NCI-H1048 (cell line): ENCODE measurements at places on chromosomes 16 and 17.

GRCh38 chr16:80610481-80611156 lies 69.8 kb downstream of the DYNLRB2 start:
- no peak for DNase-seq

DNA sequence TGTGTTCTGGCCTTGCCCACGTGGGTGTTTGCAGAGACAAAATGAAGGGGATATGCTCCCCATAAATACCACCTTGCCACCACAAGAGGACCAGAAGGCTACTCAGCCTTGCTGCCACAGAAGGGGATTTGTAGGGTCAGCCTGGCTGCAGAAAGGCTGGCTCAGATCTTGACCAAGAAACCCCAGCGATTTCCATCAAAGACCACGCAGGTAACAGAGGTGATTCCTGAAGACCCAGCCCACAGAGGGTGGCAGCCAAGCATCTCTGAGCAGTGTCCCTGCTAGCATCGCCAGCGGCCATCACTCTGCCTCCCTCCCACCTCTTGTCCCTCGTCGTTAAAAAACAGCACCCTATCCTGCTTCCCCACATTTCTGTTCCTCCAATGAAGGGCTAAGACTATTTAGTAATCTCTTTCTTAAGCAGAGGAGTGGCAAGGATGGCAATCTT lies 54.9 kb downstream of the BEAN1 start:
- DNase-seq = no peak

DNA sequence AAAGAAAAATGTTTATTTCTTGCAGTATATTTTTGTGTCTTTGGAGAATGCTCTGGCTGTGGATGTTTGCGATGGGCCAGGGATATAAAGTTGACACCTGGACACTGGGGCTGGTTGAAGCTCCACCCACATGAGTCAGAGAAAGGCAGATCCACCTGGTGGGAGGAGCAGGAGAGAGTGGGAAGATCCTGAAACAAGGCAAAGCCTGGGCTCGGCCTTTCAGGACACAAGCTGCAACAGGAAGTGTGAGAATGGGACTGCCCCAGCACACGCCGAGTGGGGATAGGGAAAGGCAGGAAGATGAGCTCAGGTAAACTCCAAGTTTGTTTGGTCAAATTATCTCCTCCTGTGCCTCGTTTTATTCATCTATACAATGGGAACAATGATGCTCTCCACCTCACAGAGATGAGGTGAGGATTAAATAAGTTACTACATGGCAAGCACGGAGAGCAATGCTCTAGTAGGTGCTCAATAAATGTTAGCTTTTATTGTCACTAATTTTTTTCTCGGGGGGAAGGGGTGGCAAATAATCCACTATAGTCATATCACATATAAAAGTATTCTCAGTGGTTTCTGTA lies 21.4 kb upstream of the PITPNM3 start:
- DNase-seq = no peak

DNA sequence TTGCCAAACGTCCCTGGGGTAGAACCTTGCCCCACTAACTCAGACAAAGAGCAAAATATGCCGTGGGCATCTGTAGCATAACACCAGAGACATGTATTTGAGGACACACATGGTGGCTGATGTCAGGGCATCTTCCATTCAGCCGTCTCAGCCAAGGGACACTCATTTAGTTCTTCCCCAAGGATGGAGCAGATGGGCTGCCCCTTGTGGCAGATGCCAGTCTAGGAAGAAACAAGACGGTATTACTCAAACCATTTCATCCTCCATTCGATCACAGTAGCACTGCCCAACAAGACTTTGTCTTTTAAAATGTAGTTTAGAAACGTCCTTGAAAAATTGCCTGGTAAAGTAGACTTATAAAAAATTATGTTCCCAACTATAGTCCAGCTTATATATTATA lies 937.6 kb upstream of the EEF2KMT start:
- DNase-seq = no peak

DNA sequence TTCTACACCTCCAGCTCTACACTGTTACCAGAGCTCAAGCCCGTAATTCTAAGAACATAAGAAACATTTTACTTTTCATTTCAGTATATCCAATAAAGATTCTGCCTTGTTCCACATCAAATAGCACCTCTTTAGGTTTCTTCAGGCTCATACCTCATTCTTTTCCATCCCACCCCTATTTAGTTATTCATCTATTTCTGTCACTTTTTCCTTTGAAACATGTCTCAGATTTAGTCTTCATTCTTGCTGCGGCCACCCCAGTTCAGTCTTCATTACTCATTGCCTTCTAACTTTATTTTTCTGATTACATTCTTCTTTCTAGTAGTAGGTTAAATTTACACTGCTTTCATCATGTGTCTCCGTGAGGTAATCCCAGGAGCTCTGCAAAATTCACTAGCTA lies 33.5 kb downstream of the PPM1E start:
- DNase-seq = no peak

GRCh38 chr16:10966129-10966528 lies 21.8 kb downstream of the CLEC16A start:
- DNase-seq = no peak

- DNase-seq = no peak
Measured at GRCh38 chr16:4206680-4207079, 35.2 kb downstream of the SRL start.

DNA sequence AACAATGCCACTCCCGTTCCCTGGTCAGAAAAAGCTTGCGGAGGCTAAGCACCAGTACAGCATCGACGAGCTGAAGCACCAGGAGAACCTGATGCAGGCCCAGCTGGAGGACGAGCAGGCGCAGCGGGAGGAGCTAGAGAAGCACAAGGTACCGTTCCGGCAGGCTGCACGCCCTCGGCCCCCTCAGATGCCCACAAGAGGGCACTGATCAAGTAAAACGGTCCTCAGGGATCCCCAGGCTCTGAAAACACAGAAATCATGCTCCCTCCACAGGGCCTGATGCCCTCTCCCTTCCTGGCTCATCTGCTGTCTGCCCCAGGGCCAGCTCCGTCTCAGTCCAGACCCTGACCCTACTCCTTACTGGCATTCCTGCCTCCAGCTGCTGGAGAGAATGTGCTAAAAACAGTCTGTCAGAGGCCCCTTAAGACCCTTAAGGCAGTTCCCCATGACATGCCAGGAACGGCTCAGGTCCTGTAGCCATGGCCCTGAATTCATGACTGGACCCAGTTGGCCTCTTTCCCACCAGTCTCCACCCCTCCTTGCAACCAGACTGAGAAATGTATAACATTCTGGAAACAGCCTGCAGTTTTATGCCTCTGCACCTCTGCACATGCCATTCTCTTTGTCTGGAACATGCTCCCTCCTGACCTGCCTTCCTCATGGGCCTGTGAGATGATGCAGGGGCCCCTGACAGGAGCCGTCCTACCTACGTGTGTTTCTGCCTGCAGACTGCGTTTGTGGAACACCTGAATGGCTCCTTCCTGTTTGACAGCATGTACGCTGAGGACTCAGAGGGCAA lies 21.8 kb downstream of the DRC3 start:
- DNase-seq = no peak

DNA sequence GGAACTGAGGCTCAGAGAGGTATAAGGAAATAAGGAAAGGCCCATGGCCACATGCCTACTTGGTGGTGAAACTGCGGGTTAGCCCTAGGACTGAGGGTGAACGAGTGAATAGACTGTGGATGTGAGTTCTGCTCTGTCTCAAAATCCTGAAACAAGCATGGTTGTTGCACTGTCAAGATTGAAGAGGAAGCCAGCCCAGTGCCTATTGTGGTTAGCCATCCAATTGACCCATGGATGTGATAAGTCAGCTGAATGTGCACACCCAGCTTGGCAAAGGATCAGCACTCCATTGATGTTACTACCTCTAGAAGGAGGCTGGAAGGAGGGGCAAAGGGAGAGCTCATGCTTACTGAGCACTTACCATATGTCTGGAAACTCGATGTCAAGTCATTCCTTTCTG lies 4.5 kb downstream of the TMEM114 start:
- no peak for DNase-seq
